ENCODE measurements at places on chromosomes 11 and 22. TPM values are rescaled to one million over a fixed set of nuclear protein-coding genes. Genes with fewer than 3 reads are reported as not detected.

The DBX1 gene
- polyA plus RNA-seq, result not detected

DNA sequence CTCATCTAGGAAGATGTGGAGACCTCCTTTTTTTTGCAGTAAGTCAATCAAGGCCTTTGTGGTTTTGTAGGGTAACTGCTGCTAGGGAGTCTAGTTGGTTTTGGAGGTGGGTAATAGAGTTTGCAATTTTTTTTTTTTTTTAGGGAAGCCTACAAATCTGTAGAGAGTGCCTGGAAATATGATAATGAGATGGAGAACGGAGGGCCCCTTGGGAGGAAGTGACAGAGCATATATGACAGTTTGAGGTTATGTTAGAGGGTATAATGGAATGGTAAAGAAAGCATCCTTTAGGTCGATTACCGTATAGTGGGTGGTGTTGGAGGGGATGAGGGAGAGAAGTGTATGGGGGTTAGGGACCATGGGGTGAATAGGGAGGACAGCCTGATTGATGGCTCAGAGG, 98.3 kb downstream of the ELP4 start:
- H3K4me3 ChIP-seq, result no peak overlapping the region
- no peaks in the 10 kb centered on the region for H3K27me3 ChIP-seq

DNA sequence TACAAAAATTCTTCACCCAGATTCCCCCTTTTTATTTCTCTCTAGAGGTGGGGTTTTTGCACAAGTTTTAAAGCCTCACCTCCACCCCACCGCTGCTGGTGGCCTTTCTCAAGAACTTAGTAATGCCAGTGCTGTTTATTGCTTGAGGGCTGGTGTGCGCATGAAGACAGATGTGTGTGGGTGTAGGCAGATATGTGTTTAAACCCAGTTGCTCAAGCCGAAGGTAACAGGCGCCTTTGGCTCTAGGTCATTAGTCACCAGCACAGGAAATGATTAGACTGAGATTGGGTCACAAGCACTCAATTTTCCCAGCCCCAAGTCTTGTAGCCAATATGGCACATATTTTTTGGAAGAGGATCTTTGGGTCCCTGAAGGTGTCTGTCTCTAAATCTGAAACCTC, 2.7 kb upstream of the CLMP start:
- no peak overlapping the region for H3K4me3 ChIP-seq
- H3K36me3 ChIP-seq, result no peaks in the 10 kb centered on the region
- H3K27me3 ChIP-seq, result peaks cover 8% of the 10 kb centered on the region
- DNase-seq, result no peak
- no peak overlapping the region for H3K27ac ChIP-seq

- no peaks in the 10 kb centered on the region for H3K36me3 ChIP-seq
- no peaks in the 10 kb centered on the region for H3K4me1 ChIP-seq
- H3K4me3 ChIP-seq, result no peak overlapping the region
- no peak overlapping the region for H3K27ac ChIP-seq
- H3K27me3 ChIP-seq, result no peaks in the 10 kb centered on the region
- no peak for DNase-seq
Measured at GRCh38 chr11:128415539-128415938, 171.8 kb downstream of the ETS1 start.

DNA sequence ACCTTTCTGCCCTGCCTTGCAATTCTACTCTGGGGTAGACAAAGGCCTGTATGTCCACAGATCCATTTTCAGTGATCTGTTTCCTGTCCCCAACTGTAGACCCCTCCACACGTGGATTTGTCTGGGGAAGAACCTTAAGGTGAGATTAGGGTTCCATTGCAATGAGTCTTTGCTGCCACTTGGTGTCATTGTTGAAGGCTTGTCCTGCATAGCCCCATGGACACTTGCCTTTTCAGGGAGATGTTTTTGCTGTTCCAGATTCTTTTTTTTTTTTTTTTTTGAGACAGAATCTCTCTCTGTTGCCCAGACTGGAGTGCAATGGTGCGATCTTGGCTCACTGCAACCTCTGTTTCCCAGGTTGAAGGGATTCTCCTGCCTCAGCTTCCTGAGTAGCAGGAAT, 21.8 kb downstream of the SERPING1 start:
- H3K4me3 ChIP-seq, result no peak overlapping the region
- H3K27ac ChIP-seq, result no peak overlapping the region
- no peaks in the 10 kb centered on the region for H3K4me1 ChIP-seq
- peaks cover 2% of the 10 kb centered on the region for H3K36me3 ChIP-seq
- no peaks in the 10 kb centered on the region for H3K27me3 ChIP-seq

The MMP11 gene
- 16.8 TPM for polyA plus RNA-seq

Measured in small intestine (tissue), 16 donors.